Stimulated activated CD4-positive, alpha-beta T cell treated with anti-CD3 and anti-CD28 coated beads, Interleukin-4, amount 100 ng/mL, for 4 hours (primary cell): ENCODE measurements at places on chromosomes 12 and 14.

- DNase-seq: no peak
Observed at GRCh38 chr14:29684926-29685325, 242.7 kb downstream of the PRKD1 start.

DNA sequence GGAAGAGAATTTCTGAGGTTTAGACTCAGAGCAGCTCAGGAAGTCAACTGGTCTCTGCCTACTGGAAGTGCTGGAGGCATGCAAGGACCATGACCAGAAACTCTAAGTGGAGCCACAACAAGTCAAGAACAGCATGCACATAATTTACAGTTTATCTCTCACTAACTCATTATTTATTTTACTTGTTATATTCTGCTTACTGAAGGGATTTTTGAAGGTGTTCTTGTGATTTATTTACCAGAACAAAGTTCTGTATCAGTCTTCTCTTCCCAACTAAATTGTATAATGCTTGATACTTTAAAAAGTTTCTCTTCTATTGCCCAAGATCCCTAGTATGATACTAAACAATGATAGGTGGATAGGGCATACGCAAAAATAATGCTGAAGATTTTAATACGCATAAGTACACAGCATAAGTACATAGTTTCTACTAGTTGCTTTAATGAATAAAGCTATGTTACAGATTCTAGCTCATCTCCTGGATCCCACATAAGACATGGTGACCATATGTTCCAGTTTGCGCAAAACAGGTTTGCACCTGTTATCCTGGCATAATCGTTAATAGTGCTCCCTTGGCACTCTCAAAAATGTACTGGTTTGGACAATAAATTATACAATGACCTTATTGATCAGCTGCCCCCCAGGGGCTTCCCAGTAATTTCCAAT, 11.6 kb upstream of the SPTB start:
- DNase-seq: no peak

DNA sequence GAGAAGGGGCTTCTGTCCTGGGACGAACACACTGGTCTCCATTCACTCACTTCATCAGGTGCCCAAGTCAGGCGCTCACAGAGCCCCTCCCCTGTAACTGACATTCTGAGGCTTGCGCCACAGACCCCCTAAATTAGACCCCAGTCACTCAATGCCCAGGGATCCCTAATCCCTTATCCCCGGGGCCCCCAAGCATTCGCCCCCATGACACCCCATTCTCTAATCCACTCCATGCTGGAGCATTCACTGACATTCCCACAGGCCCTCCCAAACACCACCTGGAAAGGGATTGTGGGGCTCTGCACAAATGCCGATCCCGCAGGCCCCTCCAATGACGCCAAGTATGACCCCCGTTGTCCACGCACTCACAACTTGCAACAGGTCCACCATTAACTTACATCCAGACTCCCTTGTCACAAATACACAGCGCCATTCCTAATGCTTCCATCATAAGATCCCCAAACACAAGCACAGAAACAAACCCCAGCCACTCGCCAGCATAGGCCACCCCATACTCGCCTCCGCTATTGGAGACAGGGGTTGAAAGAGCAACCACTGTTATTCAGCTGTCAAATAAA, 1.5 kb downstream of the ZNF605 start:
- DNase-seq: no peak

DNA sequence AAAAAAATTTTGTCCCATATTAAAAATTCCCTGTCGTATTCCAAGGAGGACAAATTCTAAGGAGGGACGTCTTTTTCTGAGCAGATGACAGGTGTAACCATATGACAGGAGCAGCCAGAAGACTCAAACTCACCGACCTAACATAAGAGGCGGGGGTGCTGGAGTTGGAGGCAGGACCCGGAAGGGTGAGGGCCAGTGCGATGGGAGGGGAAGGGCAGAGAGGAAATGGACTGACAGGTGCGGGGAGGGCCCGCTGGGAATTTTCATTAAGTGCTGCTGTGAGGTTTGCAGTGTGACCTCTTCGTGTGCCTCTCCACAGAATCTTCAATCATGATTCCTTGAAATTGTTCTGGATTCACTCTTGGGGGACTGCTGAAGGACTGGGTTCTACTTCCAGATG, 189.4 kb downstream of the NTF3 start:
- no peak for DNase-seq

DNA sequence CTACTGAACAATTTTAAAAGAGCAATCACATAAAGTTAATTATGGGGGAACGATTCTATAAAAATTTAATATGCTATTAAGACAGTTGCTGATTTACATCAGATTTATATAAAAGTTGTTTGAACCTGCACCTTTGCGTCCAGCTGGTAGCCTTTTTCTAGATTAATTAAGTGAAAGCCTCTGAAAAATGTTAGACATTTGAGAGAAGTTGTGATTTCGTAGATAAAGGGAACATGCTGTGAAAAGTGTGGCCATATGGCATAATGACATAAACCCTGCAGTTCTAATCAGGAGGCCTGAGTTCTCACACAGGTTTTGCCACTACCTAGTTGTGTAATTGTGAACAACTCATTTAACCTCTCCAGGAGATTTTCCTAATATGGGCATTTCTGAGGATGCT, 187.2 kb downstream of the TMTC2 start:
- no peak for DNase-seq

DNA sequence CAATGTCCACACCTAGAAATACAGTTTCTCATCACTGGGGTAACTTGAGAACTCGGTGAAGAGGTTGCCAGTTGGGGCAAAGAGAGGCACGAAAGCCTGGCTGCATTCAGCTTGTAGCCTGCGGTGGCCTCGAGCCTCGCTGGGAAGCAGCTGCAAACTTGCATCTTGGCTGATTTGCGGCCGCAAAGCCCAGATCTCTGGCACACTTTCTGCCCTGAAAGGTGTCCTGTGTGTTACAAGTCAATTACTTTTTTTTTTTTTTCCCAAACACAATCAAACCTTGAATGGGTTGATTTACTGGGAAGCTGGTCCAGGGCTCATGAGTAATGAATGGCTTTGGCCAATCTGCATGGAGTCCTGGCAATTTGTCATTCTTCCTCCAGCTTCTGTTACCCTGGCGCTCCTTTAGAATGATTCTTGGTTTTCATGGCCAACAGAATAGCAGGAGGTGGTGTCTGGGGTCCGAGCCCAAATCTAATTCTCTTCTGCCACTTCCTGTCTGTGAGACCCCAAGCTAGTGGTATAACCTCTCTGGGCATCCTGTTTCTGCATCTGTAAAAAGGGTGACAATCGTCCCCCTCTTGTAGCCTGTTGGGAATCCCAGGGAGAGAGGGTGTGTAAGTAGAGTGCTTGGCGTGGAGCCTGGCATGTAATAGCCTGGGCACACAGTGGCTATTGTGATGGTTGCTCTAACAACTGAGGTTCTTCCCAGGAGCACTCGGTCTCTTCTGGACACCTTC, 6.7 kb downstream of the BCL7A start:
- DNase-seq: no peak

DNA sequence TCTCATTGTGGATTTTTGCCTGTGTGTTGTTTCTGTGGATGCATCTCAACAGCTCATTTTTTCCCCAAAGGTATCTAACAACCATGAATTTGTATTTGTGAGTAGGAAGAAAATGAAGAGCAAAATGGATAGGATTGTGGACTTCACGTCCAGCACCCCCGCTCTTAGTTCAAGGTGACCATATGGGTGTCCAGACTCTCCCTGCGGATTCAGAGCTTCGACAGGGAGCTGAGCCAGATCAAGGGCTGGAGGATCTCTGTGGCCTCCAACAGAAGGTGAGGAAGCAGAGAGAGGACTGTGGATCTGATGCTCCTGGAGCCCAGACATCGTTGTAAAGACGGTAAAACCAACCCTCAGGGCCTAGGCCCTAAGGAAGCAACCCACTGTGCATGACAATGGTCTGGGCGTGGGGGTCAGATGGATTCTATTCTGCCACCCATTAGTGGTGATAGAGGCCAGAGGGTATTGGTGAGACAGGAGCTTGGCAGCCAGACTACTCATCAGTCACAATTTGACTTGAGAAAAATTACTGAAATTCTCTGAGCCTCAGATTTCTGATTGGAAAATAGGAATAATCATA, 659.7 kb upstream of the TMEM132C start:
- DNase-seq: no peak

GRCh38 chr14:68235011-68235410, 415.4 kb downstream of the RAD51B start:
- DNase-seq: no peak
